ENCODE measurements at places on chromosomes 16 and 17.

DNA sequence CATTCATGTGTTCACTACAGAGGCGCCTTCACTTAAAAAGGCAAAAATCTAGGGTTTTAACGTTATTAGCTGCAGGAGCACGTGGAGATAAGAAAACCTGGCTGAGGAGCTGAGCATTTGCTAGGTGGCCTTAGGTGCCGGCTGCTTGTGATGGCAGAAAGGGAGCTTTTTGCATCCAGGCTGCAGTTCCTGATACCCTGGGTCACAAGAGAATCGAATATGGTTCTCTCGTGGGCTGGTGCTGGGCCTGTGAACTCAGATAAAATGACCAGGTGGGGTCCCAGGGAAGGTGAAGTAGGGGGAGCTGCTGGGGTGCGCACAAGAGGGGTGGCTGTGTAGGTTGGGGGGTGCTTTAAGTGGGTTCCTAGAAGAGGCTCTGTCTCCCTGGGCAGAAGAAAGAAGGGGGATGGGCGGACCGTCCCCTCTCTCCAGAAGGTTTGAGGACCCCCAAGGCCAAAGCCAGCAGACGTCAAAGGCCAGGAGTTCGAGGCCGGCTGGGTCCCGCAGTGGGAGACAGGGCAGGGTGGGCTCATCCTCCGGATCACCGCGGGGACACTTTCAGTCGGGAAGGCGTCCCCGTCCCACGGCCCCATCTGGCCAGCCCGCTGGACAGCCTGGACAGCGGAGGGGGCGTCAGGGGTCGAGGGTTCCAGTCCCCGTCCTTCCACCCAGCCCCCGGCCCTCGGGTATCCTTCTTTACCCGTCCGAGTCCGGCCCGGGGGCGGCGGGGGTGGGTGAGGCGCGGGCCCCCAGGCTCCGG, 740 bp upstream of the CMIP start:
- no peak for DNase-seq

DNA sequence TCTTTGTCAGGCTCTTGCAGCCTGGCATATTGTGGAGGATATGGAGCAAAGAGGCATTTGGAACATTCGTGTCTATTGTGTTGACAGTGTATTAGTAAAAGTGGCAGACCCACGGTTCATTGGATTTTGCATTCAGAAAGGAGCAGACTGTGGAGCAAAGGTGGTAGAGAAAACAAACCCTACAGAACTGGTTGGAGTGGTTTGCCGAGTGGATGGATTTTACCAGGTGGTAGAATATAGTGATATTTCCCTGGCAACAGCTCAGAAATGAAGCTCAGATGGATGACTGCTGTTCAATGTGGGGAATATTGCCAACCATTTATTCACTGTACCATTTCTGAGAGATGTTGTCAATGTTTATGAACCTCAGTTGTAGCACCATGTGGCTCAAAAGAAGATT, 44.5 kb downstream of the EFCAB13 start:
- DNase-seq, result no peak

GRCh38 chr16:21646091-21646490, 6.3 kb downstream of the IGSF6 start:
- no peak for DNase-seq

- DNase-seq, result no peak
Measured at GRCh38 chr16:53960954-53961616, 257.1 kb downstream of the FTO start.

DNA sequence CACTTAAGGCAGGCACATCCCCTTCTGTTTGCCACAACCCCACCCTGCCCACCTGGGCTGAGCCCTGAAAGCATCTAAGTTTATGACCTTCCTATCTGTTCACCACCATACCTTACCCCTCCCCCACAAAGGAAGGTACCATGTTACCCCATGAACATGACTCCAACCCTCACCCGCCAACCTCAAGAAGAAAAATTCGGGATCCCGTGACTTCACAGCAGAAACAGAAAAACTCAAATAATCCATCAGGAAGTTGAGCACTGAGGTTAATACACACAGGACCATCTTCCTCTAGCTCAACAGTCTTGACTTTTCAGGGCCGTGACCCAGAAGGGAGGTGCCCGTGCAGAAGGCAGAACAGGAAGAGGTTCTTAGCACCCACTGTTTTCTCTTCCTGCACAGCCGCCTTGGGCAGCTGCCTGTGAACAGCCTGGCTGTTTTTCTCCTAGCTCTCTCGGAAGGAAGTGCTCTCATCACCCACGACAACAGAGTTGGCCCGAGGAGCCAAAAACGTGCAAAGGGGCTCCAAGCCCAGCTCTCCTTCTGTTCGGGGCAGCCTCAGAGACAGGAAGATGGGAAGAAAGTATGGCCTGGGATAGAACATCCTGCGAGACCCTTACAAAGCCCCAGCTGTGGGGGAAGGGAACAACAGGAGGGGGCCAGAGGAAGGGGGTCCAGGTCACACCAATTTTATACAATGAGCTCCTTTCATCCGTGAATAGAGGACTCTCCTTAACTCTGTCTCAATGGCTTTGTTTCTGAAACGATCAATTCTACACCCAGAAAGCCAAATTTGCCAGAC, 101.1 kb downstream of the XYLT1 start:
- DNase-seq, result peak; percentile 31

DNA sequence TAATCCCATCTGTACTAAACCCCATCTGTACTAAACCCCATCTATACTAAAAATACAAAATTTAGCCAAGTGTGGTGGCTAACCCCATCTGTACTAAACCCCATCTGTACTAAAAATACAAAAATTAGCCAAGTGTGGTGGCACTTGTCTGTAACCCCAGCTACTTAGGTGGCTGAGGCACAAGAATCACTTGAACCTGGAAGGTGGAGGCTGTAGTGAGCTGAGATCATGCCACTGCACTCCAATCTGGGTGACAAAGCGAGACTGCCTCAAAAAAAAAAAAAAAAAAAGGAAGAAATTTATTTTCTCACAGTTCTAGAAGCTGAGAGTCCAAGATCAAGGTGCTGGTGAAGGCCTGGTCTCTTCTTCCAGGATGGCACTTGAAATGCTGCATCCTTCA, 12.1 kb downstream of the ZFP1 start:
- DNase-seq, result no peak

GRCh38 chr17:57553991-57554825, 190.9 kb downstream of the CCDC182 start:
- no peak for DNase-seq

GRCh38 chr16:52476111-52476510, 70.8 kb downstream of the TOX3 start:
- no peak for DNase-seq

DNA sequence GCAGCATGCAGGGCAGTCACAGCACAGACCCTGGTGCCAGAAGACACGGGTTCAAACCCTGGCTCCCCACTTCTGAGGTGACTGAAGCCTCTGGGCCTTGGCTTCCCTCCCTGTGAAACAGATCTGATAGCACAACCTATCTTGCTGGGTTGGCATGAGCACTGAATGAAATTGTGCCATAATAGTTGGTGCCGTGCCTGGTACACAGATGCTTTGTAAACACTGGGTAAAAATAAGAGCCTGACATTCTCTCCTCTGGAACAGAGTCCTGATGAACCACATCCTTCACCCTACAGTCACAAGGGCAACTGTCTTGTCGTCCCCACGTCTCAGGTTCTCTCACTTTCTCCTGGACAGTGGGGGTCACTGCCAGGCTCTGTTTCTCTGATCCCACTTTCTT, 35.7 kb downstream of the NOS2 start:
- DNase-seq, result no peak

DNA sequence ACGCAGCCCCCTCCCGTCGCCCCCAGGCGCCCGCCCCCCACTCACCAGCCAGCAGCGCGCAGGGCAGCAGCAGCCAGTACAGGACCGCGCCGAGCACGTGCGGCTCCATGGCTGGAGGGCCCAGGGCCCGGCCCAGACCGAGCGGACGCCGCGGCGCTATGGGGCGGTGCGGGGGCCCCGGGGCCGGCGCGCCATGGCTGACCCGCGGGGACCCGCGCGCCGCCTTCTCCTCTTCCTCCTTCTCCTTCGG, 239 bp downstream of the PIEZO1 start:
- DNase-seq, result no peak

GRCh38 chr17:77437747-77438146, 297.0 kb downstream of the SEC14L1 start:
- no peak for DNase-seq

GRCh38 chr16:9772526-9773225, 409.6 kb downstream of the GRIN2A start:
- DNase-seq, result no peak

- no peak for DNase-seq
Measured at GRCh38 chr16:17018585-17018939, 452.2 kb downstream of the XYLT1 start.
